Body of pancreas (tissue), 4 donors: ENCODE measurements at places on chromosomes 5 and 9. TPM values are rescaled to one million over a fixed set of nuclear protein-coding genes. Genes with fewer than 3 reads are reported as not detected.

GRCh38 chr5:68225188-68225910 is 9.8 kb downstream of the PIK3R1 start:
- H3K36me3 ChIP-seq: peaks cover 2% of the 10 kb centered on the region
- peak; percentile 56 for DNase-seq
- H3K27me3 ChIP-seq: no peaks in the 10 kb centered on the region
- H3K4me1 ChIP-seq: peaks cover 26% of the 10 kb centered on the region

GRCh38 chr5:172403189-172403796 is 51.0 kb downstream of the SH3PXD2B start:
- H3K4me3 ChIP-seq: no peak overlapping the region
- no peaks in the 10 kb centered on the region for H3K27me3 ChIP-seq
- DNase-seq: peak; percentile 52
- peaks cover 9% of the 10 kb centered on the region for H3K4me1 ChIP-seq
- H3K27ac ChIP-seq: no peak overlapping the region

TMEM215 gene
- not detected for total RNA-seq

GRCh38 chr5:124730381-124730780 is 16.1 kb downstream of the ZNF608 start:
- no peak overlapping the region for H3K27ac ChIP-seq
- H3K4me1 ChIP-seq: peaks cover 61% of the 10 kb centered on the region
- H3K4me3 ChIP-seq: no peak overlapping the region
- H3K27me3 ChIP-seq: no peaks in the 10 kb centered on the region
- DNase-seq: no peak

- no peaks in the 10 kb centered on the region for H3K4me1 ChIP-seq
- no peak for DNase-seq
- no peaks in the 10 kb centered on the region for H3K27me3 ChIP-seq
These were observed 12.5 kb downstream of the MAPKAP1 start for GRCh38 chr9:125694478-125694877.

- no peak overlapping the region for H3K27ac ChIP-seq
- no peaks in the 10 kb centered on the region for H3K27me3 ChIP-seq
- no peaks in the 10 kb centered on the region for H3K36me3 ChIP-seq
- peak; percentile 25 for DNase-seq
- H3K4me1 ChIP-seq: no peaks in the 10 kb centered on the region
These were observed 433.8 kb upstream of the CDH9 start for GRCh38 chr5:27472000-27472763.

- no peaks in the 10 kb centered on the region for H3K36me3 ChIP-seq
- DNase-seq: no peak
- H3K4me3 ChIP-seq: no peak overlapping the region
- no peaks in the 10 kb centered on the region for H3K27me3 ChIP-seq
These were observed 112.2 kb downstream of the MARCHF11 start for GRCh38 chr5:16067415-16067814.

GRCh38 chr9:73689051-73689870 is 537.6 kb downstream of the ANXA1 start:
- no peaks in the 10 kb centered on the region for H3K4me1 ChIP-seq
- H3K36me3 ChIP-seq: no peaks in the 10 kb centered on the region
- no peak for DNase-seq
- H3K27ac ChIP-seq: no peak overlapping the region
- H3K27me3 ChIP-seq: no peaks in the 10 kb centered on the region

DNA sequence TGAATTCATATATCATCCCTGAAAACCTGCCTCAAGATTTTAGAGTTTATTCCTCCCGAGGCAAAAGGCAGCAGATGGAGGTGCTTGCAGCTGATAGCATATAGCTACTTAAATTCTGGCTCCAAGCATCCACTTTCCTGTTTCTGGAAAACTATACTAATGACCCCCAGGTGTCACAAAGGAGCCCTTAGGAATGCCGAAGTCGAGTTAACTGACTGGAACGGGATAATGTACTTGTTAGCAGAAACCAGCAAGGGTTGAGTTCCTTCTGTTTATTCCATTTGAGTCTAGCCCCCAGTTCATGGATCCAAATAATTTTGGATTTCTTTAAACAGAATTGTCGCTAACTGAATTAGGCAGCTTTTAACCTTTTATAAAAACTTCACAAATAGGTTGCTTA is 44.5 kb downstream of the PTTG1 start:
- H3K27ac ChIP-seq: peak overlapping the region; percentile 56
- no peak overlapping the region for H3K4me3 ChIP-seq
- H3K4me1 ChIP-seq: peaks cover 37% of the 10 kb centered on the region
- DNase-seq: no peak

FOXD4L5 gene
- total RNA-seq: 0.26 TPM

- no peaks in the 10 kb centered on the region for H3K27me3 ChIP-seq
- H3K27ac ChIP-seq: no peak overlapping the region
- H3K36me3 ChIP-seq: no peaks in the 10 kb centered on the region
- no peak overlapping the region for H3K4me3 ChIP-seq
- no peaks in the 10 kb centered on the region for H3K4me1 ChIP-seq
These were observed 164.0 kb downstream of the CCDC192 start for GRCh38 chr5:127867022-127867783.

DNA sequence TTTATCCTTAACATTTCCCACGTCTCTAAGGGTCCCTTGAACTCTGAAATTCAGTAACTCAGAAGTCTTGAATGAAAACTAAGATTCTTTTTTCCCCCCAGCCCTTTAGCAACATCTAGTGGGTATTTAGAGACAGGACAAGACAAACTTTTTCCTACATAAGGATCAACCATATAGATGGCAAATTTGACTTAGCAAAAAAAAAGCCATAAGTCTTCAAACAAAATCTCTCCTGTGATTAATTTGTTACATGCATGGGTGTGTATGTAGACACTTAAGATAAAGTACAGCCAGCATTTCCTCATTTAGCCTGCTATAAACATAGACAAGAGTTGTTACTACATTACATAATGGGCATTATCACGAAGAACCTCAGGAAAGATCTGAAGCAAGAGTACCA is 29.1 kb upstream of the ANKRD31 start:
- no peaks in the 10 kb centered on the region for H3K27me3 ChIP-seq
- H3K4me3 ChIP-seq: no peak overlapping the region
- H3K27ac ChIP-seq: no peak overlapping the region
- DNase-seq: no peak
- H3K4me1 ChIP-seq: peaks cover 7% of the 10 kb centered on the region

GRCh38 chr9:19967216-19967887 is 178.5 kb upstream of the SLC24A2 start:
- H3K27ac ChIP-seq: no peak overlapping the region
- no peaks in the 10 kb centered on the region for H3K36me3 ChIP-seq
- H3K4me1 ChIP-seq: no peaks in the 10 kb centered on the region
- H3K27me3 ChIP-seq: no peaks in the 10 kb centered on the region

PCDHGA9 gene
- total RNA-seq: 4.9 TPM

DNA sequence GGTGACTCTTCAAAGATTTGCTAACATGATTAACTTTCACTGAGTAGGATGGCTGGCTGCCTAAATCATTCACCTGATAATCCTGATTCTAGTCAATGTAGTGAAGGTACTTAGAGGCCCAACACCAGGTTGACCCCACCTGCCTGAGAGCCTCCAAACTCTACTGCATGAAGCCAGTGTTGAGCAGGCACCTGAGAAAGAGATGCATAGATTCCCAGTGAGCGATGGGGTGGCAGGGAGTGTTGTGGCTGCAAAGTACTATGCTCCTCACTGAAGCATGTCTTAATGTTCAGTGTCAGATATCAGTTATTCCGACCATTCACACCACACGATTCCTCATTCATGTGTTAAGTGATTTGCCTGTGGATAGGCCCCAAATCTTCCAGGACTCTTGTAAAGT is 804.4 kb downstream of the TLE4 start:
- no peak overlapping the region for H3K4me3 ChIP-seq
- H3K27me3 ChIP-seq: no peaks in the 10 kb centered on the region
- no peaks in the 10 kb centered on the region for H3K4me1 ChIP-seq

- H3K36me3 ChIP-seq: no peaks in the 10 kb centered on the region
- no peak for DNase-seq
- peaks cover 73% of the 10 kb centered on the region for H3K4me1 ChIP-seq
- peak overlapping the region; percentile 96 for H3K27ac ChIP-seq
- H3K27me3 ChIP-seq: no peaks in the 10 kb centered on the region
- no peak overlapping the region for H3K4me3 ChIP-seq
These were observed 83.3 kb downstream of the PRRT1B start for GRCh38 chr9:131628459-131629225.

DNA sequence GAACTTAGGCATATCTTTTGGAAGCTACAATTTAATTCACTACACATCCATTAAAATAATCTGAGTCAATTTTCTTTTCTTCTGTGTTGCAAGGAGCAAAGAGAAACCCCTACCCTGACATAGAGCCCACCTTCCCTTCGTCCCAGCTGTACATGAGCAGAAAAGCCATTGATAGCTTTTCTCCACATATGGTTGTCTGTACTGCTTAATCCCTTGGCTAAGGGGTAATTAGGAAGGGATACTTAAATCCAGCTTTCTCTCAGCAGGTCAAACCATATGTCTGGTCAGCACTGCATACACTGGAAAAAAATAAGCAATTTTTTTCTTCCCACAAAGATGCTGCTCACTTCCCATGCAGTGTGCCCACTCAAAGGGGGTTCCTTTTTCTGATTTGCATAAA is 94.7 kb upstream of the RAD23B start:
- no peak overlapping the region for H3K4me3 ChIP-seq
- H3K27ac ChIP-seq: no peak overlapping the region
- no peaks in the 10 kb centered on the region for H3K27me3 ChIP-seq
- DNase-seq: no peak

GRCh38 chr9:110712955-110713354 is 44.4 kb downstream of the MUSK start:
- H3K4me3 ChIP-seq: no peak overlapping the region
- H3K27ac ChIP-seq: no peak overlapping the region
- H3K27me3 ChIP-seq: no peaks in the 10 kb centered on the region
- no peaks in the 10 kb centered on the region for H3K36me3 ChIP-seq
- no peak for DNase-seq

DNA sequence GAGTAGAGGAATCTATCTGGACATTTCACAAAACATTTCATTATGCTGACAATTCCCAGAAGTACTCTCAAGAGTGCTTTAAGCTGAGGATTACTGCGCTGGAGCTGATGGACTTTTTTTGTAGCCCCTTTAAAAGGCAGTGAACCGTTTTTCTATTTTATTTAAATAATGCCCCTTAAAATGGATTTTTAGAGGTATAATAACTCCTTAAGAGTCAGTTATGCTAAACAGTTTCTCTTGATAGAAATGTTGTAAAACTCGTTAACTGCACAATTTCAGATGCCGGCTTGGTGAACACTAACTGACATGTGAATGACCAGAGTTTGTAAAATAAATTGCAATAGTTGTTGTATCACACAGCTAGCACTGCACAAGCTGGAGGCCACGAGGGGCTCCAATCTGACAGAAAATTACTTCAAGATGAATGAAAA is 174.0 kb downstream of the NR2F1-AS1 start:
- H3K36me3 ChIP-seq: no peaks in the 10 kb centered on the region
- H3K4me3 ChIP-seq: no peak overlapping the region
- DNase-seq: no peak
- no peaks in the 10 kb centered on the region for H3K27me3 ChIP-seq
- peaks cover 7% of the 10 kb centered on the region for H3K4me1 ChIP-seq

- no peak overlapping the region for H3K4me3 ChIP-seq
- DNase-seq: no peak
- H3K4me1 ChIP-seq: no peaks in the 10 kb centered on the region
- H3K36me3 ChIP-seq: no peaks in the 10 kb centered on the region
These were observed 45.3 kb upstream of the TTC39B start for GRCh38 chr9:15352306-15352705.

GRCh38 chr5:58852566-58852965 is 269.7 kb downstream of the RAB3C start:
- no peaks in the 10 kb centered on the region for H3K36me3 ChIP-seq
- H3K27ac ChIP-seq: no peak overlapping the region
- H3K4me3 ChIP-seq: no peak overlapping the region
- H3K27me3 ChIP-seq: no peaks in the 10 kb centered on the region
- peaks cover 16% of the 10 kb centered on the region for H3K4me1 ChIP-seq
- DNase-seq: no peak

KCTD16 gene
- 3.4 TPM for total RNA-seq

GRCh38 chr9:133029994-133030316 is 842 bp upstream of the GTF3C5 start:
- peak overlapping the region; percentile 87 for H3K27ac ChIP-seq
- no peaks in the 10 kb centered on the region for H3K27me3 ChIP-seq
- peak overlapping the region; percentile 55 for H3K4me3 ChIP-seq
- peaks cover 38% of the 10 kb centered on the region for H3K4me1 ChIP-seq

KLHL3 gene
- 3.3 TPM for total RNA-seq

CNTNAP3B gene
- total RNA-seq: 11.2 TPM

DNA sequence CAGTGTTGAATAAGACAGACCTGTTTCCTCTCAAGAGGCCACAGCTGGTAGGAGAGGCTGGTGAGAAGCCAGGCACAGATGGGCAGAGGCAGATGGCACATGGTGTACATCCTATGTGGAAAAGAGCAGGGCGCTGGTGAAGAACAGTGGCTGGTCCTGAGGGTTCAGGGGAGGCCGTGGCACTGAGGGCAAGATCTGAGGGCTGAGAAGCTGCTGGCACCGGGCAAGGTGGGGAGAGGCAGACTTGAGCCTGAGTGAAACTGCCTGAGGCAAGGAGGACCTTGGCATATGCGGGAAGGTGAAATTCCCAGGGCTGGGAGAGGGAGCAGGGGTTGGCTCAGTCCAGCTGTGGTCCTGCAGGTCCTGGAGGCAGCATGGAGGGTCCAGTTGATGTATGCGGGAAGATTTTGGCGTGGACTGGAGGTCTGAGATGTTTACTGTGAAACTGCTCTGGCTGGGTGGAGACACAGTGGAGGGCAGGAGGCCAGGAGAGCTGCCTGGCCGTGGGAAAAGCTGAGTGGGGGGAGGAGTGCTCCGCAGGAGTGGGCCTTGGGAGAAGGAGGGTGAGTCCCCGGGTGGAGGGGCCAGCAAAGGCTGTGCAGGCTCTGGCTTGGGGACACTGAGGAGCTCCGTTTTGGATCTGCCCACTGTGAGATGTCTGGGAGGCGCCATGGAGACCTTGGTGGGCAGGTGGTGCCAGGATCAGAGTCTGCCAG is 2.6 kb downstream of the MAN1B1 start:
- no peak for DNase-seq
- no peak overlapping the region for H3K4me3 ChIP-seq
- H3K27ac ChIP-seq: no peak overlapping the region
- H3K27me3 ChIP-seq: no peaks in the 10 kb centered on the region
- peaks cover 42% of the 10 kb centered on the region for H3K4me1 ChIP-seq

GRCh38 chr5:152634586-152634985 is 229.5 kb upstream of the NMUR2 start:
- H3K36me3 ChIP-seq: no peaks in the 10 kb centered on the region
- no peaks in the 10 kb centered on the region for H3K27me3 ChIP-seq
- no peaks in the 10 kb centered on the region for H3K4me1 ChIP-seq
- no peak overlapping the region for H3K27ac ChIP-seq
- no peak overlapping the region for H3K4me3 ChIP-seq

DNA sequence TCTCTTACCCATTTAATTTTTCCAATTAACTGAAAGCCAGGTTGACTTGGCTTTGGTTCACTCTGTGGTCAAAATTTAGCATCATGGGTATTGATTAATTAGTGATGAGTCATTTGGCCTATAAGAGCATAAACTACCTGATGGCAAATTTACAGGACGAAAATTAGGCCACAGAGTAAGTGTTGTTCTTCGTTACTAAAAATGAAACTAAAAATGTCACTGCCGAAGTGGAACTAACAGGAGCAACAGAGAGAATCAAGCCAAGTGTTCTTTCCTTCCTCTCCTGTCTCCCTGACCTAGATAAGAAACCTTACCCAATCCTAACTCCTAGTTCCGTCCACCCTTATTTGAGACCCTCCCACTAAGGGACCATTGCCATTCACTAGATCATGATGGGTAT is 176.9 kb downstream of the RAB3C start:
- no peaks in the 10 kb centered on the region for H3K36me3 ChIP-seq
- H3K4me1 ChIP-seq: peaks cover 12% of the 10 kb centered on the region
- no peak overlapping the region for H3K4me3 ChIP-seq
- no peaks in the 10 kb centered on the region for H3K27me3 ChIP-seq
- H3K27ac ChIP-seq: peak overlapping the region; percentile 39
- no peak for DNase-seq

AGXT2 gene
- total RNA-seq: not detected
